Kidney capillary endothelial cell (primary cell): ENCODE measurements at places on chromosomes 16 and 17.

GRCh38 chr16:56551796-56552738 is 12.8 kb upstream of the MT4 start:
- no peak for DNase-seq

DNA sequence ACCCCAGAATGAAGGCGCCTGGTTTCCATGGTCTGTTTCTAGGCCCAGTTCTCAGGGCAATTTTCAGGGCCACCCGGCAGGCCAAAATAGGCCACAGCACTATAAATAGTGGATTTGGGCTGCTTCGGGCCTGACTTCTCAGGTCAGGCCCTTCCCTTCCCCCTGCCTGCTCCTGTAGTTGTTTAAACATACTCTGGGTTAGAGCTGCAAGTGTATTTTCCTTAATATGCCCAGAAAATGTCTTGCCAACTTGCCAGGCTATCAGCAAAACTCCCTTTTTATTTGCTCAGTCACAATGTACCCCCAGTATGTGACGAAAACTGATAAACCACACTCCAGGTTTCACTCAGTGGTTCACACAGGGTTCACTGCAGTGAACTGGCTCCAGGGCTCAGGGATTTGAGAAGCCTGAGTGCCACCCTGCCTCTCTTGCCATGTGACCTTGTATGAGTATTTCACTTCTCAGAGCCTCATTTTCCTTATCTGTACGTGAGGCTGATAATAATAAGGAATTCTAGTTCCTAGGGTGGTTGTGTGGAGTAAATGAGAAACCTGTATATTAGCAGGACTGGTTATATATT is 76.5 kb downstream of the GPRC5B start:
- no peak for DNase-seq

GRCh38 chr17:63698886-63699637 is 863 bp downstream of the LIMD2 start:
- peak; percentile 71 for DNase-seq

DNA sequence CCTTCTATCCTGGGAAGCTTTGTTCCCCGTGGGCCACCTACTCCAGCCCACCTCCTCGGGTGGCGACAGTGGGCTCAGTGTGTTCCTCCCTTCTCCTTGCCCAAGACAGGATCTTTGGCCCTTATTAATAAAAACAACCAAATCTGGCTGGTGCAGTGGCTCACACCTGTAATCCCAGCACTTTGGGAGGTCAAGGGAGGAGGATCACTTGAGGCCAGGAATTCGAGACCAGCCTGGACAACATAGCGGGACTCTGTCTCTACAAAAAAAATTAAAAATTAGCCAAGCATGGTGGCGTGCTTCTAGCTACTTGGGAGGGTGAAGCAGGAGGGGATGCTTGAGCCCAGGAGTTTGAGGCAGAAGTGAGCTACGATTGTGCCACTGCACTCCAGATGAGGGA is 42.2 kb downstream of the SOCS1 start:
- no peak for DNase-seq

GRCh38 chr16:28617874-28618273 is 8.0 kb upstream of the SULT1A1 start:
- DNase-seq: no peak

DNA sequence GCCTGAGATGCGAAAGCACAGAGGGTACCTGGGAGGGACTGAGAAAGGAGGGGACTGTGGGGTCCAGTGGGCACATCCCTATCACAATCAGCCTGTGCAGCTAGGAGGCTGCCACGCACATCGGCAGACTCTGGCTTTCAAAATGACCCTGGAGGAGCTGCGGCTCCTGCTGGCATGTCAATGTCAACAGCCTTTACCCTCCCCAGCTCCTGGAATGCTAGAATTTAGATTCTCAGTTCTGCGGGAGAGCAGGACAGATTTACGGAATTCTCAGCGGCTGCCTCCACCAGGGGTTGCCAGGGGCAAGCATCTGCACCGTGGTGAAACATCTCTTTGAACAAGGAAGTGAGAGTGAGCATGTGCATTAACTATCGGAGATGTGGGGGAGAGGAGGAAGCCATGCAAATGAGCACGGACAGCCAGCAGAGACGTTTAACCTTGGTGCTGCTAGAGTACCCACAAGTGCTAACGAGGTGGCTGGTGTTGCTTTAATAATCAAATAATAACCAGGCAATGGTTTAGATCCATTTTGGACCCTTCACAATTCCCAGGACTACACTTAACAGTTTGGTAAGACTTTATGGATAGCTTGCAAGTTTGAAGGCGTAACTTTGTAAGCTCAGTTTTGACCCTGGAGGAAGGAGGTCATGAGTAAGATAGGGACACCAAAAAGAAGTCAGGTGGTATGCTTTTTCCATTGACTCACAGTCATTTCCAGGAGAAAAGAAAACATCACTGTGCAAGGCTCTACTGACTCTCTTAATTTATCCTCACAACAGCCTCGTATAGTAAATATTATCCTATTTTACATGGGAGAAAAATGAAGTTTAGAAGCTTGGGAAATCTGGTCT is 54.1 kb downstream of the XYLT1 start:
- peak; percentile 21 for DNase-seq
